Mucosa of descending colon (tissue), 3 donors: ENCODE measurements at places on chromosomes 6 and 20. TPM values are rescaled to one million over a fixed set of nuclear protein-coding genes. Genes with fewer than 3 reads are reported as not detected.
A peak's percentile ranks its signal among the peaks of the same experiment; 100 is the strongest.

ULBP2 gene
- total RNA-seq = not detected

DNA sequence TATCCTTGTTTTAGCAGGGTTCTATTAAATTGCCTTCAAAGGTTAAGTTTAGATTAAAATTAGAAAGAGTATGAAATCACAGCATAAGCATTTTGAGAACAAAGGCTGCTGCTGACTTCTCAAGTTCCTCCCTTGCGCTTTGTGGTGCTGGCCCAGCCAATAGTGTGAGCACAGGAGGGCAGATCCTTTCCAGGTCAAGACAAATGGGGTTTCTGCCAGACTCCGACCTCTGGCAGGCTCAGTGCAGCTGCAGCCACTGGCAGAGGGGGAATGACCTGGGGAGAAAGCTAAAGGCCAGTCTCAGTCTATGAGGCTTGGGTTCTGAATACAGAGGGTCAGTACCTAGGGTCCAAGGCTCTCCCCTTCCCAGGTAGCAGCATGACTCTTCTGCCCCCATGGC is 27.0 kb downstream of the CLIC5 start:
- no peak for DNase-seq

- peak; percentile 92 for DNase-seq
Measured at GRCh38 chr6:166342349-166343149, at the start of gene SFT2D1. Gene SFT2D1 (minus strand): TSS chr6:166342545. CDS start chr6:166342481, 64 bp downstream.

- DNase-seq = no peak
Measured at GRCh38 chr6:14822012-14822553, 423.8 kb upstream of the JARID2 start.

- no peak for DNase-seq
Measured at GRCh38 chr6:134864558-134864957, 85.3 kb downstream of the ALDH8A1 start.

GRCh38 chr6:3449750-3450305 is 7.0 kb downstream of the SLC22A23 start:
- DNase-seq = no peak

GRM1 gene
- not detected for total RNA-seq

NKAIN2 gene
- 4.7 TPM for total RNA-seq

UCKL1 gene
- total RNA-seq = 37.4 TPM

- no peak for DNase-seq
Measured at GRCh38 chr6:25499615-25500235, 152.3 kb upstream of the SCGN start.

DNA sequence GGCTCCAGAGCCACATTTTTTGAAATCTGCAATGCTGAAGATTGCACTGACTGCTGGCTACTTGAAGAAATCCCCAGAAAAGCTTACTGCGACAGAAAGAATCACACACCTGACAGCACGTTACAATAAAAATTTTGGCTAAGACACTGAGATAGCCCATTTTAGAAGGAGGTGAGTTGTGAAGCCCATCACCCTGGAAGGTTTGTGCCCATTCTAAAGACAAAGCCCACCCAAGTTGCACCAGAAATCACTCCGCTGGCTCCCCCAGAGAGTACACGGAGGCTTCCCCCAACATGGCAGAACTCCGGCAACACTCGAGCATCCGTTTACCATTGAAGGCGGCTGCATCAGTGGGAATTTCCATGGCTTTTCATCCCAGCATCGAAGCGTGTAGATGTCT is 29.4 kb downstream of the LPA start:
- DNase-seq = no peak

GRCh38 chr20:10982692-10983091 is 308.9 kb upstream of the JAG1 start:
- no peak for DNase-seq

DNA sequence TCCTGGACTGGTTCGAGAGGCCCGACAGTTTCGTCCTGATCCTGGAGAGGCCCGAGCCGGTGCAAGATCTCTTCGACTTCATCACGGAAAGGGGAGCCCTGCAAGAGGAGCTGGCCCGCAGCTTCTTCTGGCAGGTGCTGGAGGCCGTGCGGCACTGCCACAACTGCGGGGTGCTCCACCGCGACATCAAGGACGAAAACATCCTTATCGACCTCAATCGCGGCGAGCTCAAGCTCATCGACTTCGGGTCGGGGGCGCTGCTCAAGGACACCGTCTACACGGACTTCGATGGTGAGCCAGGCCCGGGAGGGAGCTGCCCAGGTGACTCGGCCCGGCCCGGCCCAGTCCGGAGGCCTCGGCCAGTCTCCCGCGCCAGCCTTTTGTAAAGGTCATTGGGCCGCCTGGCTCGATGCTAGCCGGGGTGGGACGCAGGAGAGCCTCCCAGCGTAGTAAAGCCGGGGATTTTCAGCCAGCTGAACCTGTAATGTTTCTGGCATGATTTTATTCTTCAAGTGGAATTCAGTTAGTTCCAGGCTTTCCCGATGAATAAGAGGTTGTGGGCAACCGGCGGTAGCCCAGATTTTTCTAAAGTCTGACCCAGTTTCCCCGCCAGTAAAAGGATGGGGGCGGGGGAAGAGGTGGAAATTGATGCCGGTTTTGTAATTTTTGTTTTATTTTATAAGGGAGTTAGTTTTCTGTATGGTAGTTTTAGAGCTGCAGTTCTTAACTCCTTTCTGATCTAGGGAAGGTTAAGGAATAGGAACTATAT is 1.4 kb downstream of the PIM1 start:
- DNase-seq = peak; percentile 75

DNA sequence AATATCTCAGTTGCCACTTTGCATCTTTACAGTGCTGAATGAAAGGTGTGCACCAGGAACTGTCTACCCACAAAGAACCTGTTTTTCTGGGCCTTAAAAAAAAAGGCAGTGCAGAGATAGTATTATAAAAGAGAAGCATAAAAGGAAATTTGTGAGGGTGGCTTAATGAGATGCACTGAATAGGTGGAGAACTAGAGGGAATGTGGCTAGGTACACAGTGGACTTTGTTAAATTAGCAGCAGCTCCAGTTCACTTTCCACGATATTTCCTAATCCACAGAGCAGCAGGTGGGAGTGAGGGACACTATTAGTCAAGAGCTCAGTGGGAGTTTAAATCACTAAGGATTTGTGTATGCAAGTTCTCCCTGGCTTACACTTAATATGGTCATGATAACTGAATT is 38.8 kb downstream of the MAP7 start:
- no peak for DNase-seq

AGPAT1 gene
- total RNA-seq = 60.1 TPM

HNF4A gene
- total RNA-seq = 332 TPM

GRCh38 chr6:165972139-165972802 is 195.4 kb downstream of the TBXT start:
- DNase-seq = no peak

SF3B5 gene
- 140 TPM for total RNA-seq

GRCh38 chr6:41573276-41573675 is 27.1 kb downstream of the FOXP4 start:
- no peak for DNase-seq

GRCh38 chr6:34583861-34584604 is 27.9 kb upstream of the SPDEF start:
- no peak for DNase-seq

GCLC gene
- 67.3 TPM for total RNA-seq

DNA sequence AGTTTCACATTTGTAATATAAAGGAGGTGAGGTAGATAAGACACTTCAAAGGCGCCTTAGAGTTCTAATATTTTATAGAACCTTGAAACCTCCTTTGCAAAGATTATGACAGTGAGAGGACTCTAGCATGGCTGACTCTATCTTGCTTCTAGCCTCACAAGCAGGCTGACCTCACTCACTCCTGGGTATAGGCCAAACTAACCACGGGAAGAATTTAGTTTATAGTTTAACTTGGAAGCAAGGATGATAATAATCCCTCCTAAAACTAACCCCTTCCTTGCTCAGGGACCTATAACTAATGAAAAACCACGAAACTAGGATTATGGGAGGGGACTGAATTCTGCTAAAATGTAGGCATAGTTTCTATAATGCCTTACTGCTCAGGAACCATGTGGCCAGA is 84.3 kb downstream of the FILIP1 start:
- DNase-seq = no peak

DNA sequence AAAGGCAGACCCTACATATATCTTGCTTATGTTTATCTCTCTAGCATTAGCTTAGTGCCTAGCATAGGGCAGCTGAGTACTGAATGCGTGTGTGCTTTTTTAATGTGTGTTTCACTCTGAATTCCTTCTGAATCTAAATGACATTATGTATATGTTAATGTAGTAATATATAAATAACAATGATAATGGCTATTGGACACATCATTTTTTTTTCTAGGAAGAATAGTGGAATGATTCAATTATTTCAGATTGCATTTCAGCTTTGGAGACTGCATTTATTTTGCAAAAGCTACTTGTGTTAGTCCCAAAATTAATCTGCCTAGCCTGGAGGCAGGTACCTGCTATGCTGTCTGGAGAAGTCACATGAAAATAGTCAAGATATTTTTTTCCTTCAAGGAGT is 371.8 kb downstream of the GRIK2 start:
- DNase-seq = no peak

SERPINB1 gene
- total RNA-seq = 66.7 TPM

RNF39 gene
- 2.5 TPM for total RNA-seq

BLCAP gene
- total RNA-seq = 108 TPM

GRCh38 chr20:32535953-32536823 is 48.9 kb downstream of the NOL4L start:
- DNase-seq = peak; percentile 91

DNA sequence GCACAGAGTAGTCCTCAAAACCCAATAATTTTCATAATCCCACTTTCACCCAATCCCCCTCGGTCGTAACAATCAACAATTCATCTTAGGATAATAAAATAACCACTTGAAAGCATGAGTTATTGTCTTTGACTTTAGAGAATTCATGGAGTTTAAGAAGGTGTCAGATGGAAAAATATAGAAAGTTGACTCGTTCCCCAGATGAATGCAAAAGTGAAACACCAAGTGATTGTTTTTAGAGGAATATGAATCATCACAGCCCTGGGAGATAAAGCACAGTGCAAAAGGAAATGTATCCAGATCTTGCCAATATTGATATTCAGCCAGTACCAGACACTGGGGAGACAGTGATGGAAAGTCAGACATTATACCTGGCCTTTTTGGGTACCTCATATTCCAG is 860.5 kb downstream of the DHX35 start:
- no peak for DNase-seq
